Amniotic stem cell (primary cell): ENCODE measurements at places on chromosomes 13 and 19.

DNA sequence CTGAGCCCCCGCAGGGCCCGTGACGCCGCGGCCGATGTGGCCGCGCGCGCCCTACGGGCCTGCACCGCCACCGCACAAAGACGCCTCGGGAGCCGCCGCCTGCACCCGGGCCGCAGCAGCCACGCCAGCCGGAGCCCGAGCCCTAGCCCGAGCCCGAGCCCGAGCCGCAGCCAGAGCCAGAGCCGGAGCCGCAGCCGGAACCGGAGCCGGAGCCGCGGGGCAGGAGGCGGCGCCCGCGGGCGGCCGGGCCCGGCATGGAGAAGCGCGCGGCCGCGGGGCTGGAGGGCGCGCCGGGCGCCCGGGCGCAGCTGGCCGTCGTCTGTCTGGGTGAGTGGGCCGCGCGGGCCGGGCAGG, 379 bp downstream of the LRP3 start:
- DNase-seq, result no peak

DNA sequence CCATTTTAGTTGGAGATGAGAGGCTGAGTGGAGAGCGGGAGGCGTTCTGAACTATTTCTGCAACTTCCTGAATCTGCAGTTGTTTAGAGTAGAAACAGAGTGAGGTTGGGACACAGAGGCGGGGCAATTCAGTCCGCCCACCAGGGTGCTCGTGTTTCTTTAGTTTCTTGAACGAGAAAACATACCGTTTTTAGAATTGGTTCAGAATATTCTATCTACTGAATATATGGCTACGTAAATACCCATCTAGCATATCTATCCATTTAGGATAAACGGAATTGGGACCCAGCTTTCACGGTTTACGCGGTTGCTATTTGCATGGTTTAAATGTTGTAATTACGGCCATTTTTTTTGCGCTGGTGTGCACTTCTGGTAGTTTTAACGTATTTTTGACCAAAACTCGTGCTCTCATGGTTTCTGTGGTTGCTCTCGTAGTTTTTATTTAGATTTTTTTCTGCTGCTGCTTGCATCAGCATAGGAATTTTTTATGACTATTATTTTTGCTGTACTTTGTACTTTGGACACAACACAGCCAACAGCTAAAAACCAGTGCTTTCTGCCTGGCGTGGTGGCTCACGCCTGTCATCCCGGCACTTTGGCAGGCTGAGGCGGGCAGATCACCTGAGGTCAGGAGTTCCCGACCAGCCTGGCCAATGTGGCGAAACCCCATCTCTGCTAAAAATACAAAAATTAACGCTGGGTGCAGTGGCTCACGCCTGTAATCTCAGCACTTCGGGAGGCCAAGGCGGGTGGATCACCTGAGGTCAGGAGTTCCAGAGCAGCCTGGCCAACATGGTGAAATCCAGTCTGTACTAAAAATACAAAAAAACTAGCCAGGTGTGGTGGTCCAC, 32.7 kb downstream of the TIMM13 start:
- DNase-seq, result no peak

GRCh38 chr19:13984875-13985741, 21.0 kb downstream of the RFX1 start:
- no peak for DNase-seq

DNA sequence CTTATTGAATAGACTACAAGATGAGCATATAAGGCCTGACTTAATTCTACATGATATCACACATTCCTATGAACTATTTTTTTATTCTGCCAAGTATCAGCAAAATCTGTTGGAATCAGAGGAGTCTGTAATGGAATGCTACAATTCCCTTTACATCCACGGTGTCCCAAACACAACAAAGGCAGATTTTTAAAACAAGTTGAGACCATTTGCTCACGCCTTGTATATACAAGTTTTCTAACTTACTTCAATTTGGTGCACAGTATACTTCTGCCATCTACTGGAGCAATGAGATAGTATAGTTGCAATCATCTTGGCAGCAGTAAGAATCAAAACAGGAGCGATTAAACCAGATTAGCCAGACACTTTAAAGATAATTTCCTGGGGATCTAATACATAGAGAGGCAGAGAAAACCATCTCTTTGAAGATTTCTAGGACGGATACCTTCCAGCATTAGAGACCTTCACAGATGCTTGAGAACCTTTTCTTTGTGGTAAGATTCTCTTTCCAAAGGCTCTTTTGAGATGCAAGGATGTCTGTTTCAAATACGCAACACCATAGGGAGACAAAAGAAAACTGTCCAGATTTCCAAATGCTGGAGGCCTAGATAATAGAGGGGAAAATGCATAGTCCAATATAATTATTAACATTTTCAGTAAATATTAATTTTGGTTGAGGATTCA, 302.0 kb upstream of the MIR17HG start:
- DNase-seq, result no peak

DNA sequence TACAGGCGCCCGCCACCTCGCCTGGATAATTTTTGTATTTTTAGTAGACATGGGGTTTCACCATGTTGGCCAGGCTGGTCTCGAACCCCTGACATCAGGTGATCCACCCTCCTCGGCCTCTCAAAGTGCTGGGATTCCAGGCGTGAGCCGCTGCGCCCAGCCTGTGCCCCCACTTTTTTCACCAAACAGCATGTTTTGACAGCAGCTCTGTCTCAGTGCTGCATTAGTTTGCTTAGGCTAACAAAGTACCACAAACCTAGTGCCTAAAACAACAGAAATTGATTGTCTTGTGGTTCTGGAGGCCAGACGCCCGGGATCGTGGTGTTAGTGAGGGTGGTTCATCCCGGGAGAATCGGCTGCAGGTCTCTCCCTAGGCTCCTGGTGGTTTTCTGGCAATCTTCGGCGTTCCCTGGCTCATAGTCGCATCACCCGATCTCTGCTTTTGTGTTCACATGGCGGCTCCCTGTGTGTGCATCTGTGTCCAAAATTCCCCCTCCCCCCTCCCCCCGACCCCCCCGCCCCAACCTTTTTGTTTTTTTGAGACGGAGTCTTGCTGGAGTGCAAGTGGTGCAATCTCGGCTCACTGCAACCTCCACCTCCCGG, 30.0 kb downstream of the MYH14 start:
- no peak for DNase-seq

GRCh38 chr13:23203516-23203915, 22.7 kb downstream of the SGCG start:
- no peak for DNase-seq

GRCh38 chr13:37534676-37535075, 63.9 kb downstream of the POSTN start:
- DNase-seq, result no peak

- no peak for DNase-seq
These were observed 42.5 kb upstream of the LDLR start for GRCh38 chr19:11046605-11047354.

DNA sequence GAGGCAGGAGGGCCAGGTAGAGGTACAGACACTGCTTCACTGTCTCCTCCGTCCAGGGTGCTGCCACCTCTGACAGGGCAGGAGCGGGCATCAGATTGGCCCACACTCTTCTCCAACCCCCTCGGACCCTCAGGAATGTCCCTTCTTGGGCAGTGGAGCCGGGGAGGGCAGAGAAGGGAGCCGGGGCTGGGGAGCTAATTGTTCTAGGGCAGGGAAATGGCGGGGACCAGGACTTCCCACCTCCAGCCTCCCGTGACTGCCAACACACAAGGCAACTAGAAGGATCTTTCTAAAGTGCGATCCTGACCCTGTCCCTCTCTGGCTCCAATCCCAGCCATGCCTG, 10.1 kb upstream of the RSPH6A start:
- no peak for DNase-seq

DNA sequence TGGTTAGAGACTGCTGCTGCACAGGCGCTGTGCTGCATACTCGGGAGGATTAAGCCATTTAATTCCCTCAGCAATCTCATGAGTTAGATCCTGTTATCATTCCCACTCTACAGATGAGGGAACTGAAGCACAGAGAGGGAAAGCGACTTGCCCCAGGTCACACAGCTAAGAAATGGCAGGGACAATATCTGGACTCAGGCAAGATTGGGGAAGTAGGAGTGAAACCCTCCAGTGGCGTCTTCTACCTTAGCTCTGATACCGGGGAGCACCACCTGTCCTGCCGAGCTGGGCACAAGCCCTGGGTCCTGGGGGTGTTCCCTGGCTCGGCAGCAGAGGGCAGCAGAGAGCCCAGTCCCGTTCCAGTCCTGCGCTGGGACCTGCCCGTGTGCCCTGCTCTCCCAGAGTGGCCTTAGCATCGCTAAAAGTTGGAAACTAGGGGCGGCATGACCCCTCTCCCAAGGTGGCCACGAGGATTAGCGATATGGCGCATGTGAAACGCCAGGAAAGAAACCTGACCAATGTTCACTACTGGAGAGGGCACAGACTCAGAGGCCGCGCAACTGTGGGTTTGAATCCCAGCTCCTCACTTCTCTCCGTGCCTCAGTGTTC, 20.5 kb downstream of the CYTH2 start:
- DNase-seq, result no peak

DNA sequence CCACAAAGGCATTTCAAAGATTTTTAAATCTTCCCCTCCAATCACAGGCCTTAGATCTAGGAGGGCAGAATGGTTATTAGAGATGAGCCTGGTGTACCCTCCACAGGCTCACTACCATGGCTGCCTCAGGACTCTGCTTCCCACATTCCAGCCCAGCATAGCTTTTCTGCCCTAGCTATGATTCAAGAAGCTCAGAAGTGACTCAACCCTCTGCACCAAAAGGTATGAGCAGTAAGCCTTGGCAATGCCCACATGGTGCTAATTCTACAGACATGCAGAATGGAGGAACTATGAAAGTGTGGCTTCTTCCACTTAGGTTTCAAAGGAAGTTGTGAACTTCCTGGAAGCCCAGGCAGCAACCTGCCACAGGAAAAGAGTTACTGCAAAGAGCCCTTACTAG, 786.2 kb downstream of the SLITRK6 start:
- DNase-seq, result no peak

GRCh38 chr13:108113407-108113806, 101.9 kb downstream of the LIG4 start:
- no peak for DNase-seq

DNA sequence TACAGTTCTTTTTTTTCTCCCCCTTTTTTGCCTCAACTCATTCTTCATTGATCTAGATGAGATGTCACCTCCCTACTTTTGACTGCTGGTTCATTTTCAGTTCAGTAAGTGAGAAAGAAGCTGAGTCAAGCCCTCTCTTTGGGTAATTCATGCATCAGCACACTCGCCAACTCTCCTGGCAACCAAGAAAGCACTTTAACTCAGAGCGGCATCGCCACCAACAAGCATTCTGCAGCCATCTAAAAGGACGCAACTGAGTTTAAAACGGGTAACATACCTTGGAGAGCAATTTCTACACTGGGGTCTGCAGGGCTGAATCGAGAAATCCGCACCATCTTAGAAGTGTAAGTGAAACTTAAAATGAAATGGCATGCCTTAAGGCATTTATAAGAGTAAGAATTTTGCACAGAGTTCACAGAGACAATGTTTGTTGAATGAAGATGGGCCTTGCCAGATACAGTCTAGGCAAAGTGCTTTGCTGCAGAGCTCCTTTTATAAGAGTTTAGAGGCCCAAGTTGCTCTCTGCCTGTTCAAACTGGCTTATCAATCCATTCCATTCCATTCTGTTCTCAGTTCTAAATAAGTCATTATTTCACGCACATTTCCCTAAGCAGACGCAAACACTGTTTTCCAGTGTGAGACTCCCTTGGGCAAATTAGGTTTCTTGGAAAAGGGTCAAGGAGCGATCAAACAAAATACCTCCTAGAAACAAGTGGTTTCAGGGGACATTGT, 338.0 kb downstream of the ENOX1 start:
- no peak for DNase-seq

DNA sequence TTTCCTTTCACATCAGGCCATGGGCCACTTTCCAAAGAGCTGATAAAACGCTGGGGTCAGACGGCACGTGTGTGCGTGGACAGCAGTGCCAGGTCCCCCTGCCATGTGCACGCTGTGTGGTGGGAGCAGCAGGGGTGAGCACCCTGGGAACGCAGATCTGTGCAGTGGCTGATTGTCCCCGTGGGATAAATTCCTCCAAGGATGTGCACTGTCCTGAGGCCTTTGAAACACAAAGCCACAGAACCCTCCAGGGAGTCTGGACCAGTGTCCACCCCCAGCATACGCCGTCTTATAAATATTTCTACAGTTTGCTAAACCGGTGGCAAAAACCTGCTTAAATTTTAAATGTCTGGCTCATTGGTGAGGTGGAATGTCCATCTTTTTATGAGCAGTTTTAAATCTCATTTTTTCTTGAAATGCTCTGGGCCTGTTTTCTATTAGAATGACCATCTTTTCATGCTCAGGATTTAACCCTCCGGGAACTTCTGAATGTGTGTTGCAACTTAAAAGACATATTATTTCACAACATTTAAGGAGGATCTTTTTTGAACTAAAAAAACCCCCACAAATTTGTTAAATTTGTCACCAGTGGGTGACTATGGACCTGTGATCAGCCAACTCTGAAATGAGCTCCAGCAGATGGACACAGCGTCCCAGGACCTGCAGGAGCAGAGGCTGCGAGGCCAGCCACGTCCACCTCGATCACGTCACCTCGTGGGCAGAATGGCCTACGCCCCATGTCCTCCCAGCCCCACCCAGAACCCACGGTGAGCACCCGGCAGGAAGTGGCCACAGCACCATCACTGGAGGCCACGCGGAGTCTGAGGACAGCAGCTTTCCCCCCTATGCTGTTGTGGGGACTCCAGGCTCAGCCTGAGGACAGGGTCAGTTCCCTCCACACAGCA, 68.6 kb downstream of the RASA3 start:
- DNase-seq, result no peak

GRCh38 chr19:13063461-13064091, 39.1 kb downstream of the LYL1 start:
- DNase-seq, result no peak

DNA sequence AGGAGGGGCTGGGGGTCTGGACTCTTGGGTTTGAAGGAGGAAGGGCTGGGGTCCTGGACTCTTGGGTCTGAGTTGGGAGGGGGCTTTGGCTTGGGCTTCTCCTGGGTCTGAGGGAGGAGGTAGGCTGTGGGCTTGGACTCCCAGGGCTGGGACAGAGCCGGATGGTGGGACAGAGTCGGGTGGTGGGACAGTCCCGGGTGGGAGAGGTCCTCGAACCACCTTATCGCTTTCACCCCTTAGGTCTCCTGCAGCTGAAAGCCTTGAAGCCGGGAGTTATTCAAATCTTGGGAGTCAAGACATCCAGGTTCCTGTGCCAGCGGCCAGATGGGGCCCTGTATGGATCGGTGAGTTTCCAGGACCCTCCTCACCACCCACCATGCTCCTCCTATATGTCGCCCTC, 1.4 kb downstream of the FGF21 start:
- DNase-seq, result no peak

DNA sequence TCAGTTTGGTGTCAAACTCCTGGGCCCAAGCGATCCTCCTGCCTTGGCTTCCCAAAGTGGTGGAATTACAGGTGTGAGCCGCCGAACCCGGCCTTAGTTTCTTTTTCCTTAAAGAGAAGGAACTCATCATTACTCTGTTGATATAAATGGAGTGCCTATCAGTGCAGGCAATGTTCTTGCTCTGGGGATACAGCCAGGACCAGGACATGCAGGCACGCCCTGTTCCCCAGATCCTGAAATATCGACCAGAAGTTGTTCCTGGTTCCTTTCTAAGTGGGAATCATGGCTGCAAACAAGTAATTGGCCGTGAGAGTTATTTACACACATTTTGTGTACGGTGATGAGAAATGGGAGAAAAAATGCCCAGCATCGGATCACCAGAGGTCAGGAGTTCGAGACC, 8.4 kb downstream of the DNM2 start:
- DNase-seq, result no peak
